ENCODE measurements at places on chromosomes 13 and 19.

GRCh38 chr13:112188298-112188610 is 121.3 kb downstream of the SOX1 start:
- no peaks in the 10 kb centered on the region for H3K4me1 ChIP-seq
- H3K27me3 ChIP-seq = no peaks in the 10 kb centered on the region
- ATAC-seq = no peak
- no peaks in the 10 kb centered on the region for H3K36me3 ChIP-seq
- no peak overlapping the region for H3K4me3 ChIP-seq

GRCh38 chr13:90118467-90119071 is 1228.9 kb upstream of the MIR17HG start:
- no peaks in the 10 kb centered on the region for H3K4me1 ChIP-seq
- H3K27me3 ChIP-seq = no peaks in the 10 kb centered on the region
- no peak overlapping the region for H3K27ac ChIP-seq
- ATAC-seq = no peak
- H3K4me3 ChIP-seq = no peak overlapping the region

GRCh38 chr13:27073186-27073585 is 98.4 kb downstream of the USP12 start:
- peaks cover 94% of the 10 kb centered on the region for H3K36me3 ChIP-seq
- H3K27me3 ChIP-seq = no peaks in the 10 kb centered on the region
- peak overlapping the region; percentile 22 for H3K27ac ChIP-seq
- no peak overlapping the region for H3K4me3 ChIP-seq

GRCh38 chr13:20534038-20534608 is 8.5 kb upstream of the CRYL1 start:
- no peak for ATAC-seq
- no peaks in the 10 kb centered on the region for H3K4me1 ChIP-seq
- H3K27me3 ChIP-seq = no peaks in the 10 kb centered on the region
- no peak overlapping the region for H3K27ac ChIP-seq
- no peaks in the 10 kb centered on the region for H3K36me3 ChIP-seq

- H3K4me1 ChIP-seq = peaks cover 22% of the 10 kb centered on the region
- no peak overlapping the region for H3K27ac ChIP-seq
- no peak for ATAC-seq
- H3K4me3 ChIP-seq = no peak overlapping the region
Measured at GRCh38 chr13:112772539-112772909, 82.7 kb downstream of the ATP11A start.

GRCh38 chr19:18780631-18781030 is 10.5 kb downstream of the COMP start:
- H3K27me3 ChIP-seq = peaks cover 8% of the 10 kb centered on the region
- peaks cover 4% of the 10 kb centered on the region for H3K4me1 ChIP-seq
- H3K27ac ChIP-seq = no peak overlapping the region
- H3K4me3 ChIP-seq = no peak overlapping the region
- no peak for ATAC-seq

DNA sequence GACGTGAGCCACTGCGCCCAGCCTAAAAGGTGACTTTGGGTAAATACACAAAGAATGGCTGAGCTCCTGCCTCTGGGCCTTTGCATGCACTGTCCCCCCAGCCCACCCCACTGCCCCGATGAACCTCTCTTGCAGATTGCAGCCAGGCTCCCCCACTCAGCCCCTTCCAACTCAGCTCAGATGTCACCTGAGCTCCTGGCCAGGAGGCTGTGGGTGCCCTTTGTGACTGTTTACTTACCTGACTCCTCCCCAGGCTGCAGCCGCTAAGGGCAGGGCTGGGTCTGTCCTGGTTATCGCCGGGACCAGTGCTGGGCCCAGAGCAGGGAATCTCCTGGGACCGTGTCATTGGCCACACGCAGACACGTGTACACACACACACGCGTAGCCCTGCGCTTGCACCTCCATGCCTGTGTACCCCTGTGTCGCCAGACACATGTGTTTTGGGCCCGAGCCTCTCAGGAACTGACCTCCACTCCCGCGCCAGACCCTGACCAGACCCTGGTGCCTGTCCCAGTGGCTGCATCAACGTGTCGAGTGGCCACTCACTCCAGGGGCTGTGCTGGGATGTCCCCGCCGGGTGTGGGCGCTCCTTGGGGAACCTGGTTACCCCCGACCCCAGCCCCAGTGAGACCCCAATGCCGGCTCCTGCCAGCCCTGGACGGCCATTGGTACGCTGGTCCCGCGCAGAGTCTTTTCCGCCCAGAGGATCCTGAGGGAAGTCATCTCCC is 18.7 kb downstream of the EFNA2 start:
- H3K27ac ChIP-seq = no peak overlapping the region
- no peak for ATAC-seq
- no peak overlapping the region for H3K4me3 ChIP-seq
- H3K4me1 ChIP-seq = no peaks in the 10 kb centered on the region

GRCh38 chr19:648305-648704 is 8.6 kb downstream of the FGF22 start:
- H3K4me3 ChIP-seq = no peak overlapping the region
- H3K36me3 ChIP-seq = peaks cover 48% of the 10 kb centered on the region
- no peaks in the 10 kb centered on the region for H3K27me3 ChIP-seq
- no peaks in the 10 kb centered on the region for H3K4me1 ChIP-seq
- H3K27ac ChIP-seq = no peak overlapping the region

GRCh38 chr13:96948127-96948526 is 46.1 kb downstream of the OXGR1 start:
- no peak overlapping the region for H3K27ac ChIP-seq
- ATAC-seq = no peak
- H3K4me3 ChIP-seq = no peak overlapping the region
- peaks cover 5% of the 10 kb centered on the region for H3K27me3 ChIP-seq

DNA sequence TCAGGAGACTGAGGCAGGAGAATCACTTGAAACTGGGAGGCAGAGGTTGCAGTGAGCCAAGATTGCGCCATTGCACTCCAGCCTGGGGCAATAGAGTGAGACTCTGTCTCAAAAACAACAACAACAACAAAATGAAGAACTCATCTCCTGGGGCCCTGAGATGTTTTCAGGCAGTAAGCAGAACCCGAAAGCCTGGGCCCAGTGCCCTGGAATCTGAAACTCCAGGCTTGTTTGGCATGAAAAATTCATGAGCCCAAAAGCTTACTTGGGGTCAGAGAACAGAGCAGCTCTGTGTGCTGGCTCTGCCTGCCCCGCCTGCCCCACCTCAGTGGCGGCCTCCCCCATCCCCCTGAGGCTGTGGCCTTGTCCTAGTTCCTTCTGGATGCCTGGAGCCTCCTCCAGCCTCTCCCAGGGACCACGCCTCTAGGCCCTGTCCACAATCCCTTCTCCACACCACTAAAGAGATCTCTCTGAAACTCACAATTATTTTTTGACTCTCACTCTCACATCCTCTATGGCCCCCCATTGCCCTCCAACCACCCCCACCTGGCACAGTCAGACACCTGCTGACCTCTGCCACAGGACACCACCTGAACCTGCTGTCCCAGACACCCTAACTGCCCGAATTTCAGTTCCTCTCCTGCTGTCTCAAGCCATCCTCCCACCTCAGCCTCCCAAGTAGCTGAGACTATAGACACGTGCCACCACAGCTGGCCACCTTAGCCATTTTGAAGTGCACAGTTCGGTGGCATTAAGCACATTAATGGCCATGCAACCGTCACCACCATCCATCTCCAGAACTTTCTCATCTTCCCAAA is 6.9 kb upstream of the AP1M2 start:
- ATAC-seq = no peak
- H3K27me3 ChIP-seq = no peaks in the 10 kb centered on the region
- H3K4me1 ChIP-seq = peaks cover 8% of the 10 kb centered on the region
- H3K36me3 ChIP-seq = no peaks in the 10 kb centered on the region
- H3K27ac ChIP-seq = peak overlapping the region; percentile 21

- ATAC-seq = peak; percentile 48
- H3K36me3 ChIP-seq = peaks cover 9% of the 10 kb centered on the region
- no peaks in the 10 kb centered on the region for H3K27me3 ChIP-seq
- H3K4me3 ChIP-seq = peak overlapping the region; percentile 65
- peak overlapping the region; percentile 84 for H3K27ac ChIP-seq
Measured at GRCh38 chr13:21436582-21436981, 22.5 kb downstream of the ZDHHC20 start.

- peaks cover 15% of the 10 kb centered on the region for H3K27me3 ChIP-seq
- no peaks in the 10 kb centered on the region for H3K36me3 ChIP-seq
- no peak overlapping the region for H3K4me3 ChIP-seq
- no peak overlapping the region for H3K27ac ChIP-seq
- H3K4me1 ChIP-seq = no peaks in the 10 kb centered on the region
Measured at GRCh38 chr13:44627441-44627840, 51.3 kb upstream of the TSC22D1 start.

Data from activated T-helper 17 cell treated with anti-CD3 and anti-CD28 coated beads, Interleukin-2, amount 50 U/mL, for 72 hours (primary cell).